ENCODE measurements at places on chromosomes 2 and 18. TPM values are rescaled to one million over a fixed set of nuclear protein-coding genes. Genes with fewer than 3 reads are reported as not detected.

Gene TMEM163
- total RNA-seq, result 0.94 TPM

Gene ESPNL
- total RNA-seq, result 1.4 TPM

Gene DSG4
- total RNA-seq, result not detected

Gene SERPINB3
- 0.11 TPM for total RNA-seq

Gene DHX57
- total RNA-seq, result 30.3 TPM

Gene KCNG3
- 15.5 TPM for total RNA-seq

Gene PRKAG3
- total RNA-seq, result not detected

Gene C2orf42
- 13.1 TPM for total RNA-seq

Gene PROM2
- 11.8 TPM for total RNA-seq

Gene IL37
- total RNA-seq, result not detected

Gene ITGA4
- total RNA-seq, result 2.7 TPM

Gene CPS1
- 9.0 TPM for total RNA-seq

Gene IL36B
- total RNA-seq, result not detected

Gene IL1B
- not detected for total RNA-seq

Gene FSIP2
- total RNA-seq, result 1.9 TPM

DNA sequence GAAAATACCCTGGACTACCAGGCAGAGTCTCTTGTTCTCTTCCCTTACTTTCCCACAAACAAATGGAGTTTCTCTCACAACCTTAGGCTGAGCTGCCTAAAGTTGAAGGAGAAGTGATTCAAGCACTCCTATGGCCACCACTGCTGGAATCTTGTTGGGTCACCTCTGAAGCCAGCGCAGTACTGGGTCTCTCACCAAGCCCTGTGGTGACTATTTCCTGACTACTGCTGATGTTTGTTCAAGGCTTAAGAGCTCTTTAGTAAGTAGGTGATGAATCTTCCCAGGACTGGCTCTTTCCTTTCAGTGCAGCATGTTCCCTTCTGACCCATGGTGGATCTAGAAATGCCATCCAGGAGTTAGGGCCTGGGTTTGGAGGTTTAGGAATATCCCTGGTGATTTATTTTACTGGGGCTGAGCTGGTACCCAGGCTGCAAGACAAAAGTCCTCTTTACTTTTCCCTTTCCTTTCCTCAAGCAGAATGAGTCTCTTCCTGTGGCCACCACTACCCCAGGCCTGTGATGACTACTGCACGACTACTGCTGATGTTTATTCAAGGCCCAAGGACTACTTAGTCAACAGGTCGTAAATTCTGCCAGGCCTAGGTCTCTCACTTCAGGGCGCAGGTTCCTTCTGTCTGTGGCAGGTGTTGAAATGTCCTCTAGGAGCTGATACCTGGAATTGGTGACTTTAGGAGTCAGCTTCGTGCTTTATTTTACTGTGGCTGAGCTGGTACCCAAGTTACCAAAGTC lies 121.8 kb downstream of the SLC4A10 start:
- no peak overlapping the region for H3K4me3 ChIP-seq
- no peaks in the 10 kb centered on the region for H3K27me3 ChIP-seq
- no peak for DNase-seq
- H3K4me1 ChIP-seq, result peaks cover 12% of the 10 kb centered on the region
- no peak overlapping the region for H3K27ac ChIP-seq

DNA sequence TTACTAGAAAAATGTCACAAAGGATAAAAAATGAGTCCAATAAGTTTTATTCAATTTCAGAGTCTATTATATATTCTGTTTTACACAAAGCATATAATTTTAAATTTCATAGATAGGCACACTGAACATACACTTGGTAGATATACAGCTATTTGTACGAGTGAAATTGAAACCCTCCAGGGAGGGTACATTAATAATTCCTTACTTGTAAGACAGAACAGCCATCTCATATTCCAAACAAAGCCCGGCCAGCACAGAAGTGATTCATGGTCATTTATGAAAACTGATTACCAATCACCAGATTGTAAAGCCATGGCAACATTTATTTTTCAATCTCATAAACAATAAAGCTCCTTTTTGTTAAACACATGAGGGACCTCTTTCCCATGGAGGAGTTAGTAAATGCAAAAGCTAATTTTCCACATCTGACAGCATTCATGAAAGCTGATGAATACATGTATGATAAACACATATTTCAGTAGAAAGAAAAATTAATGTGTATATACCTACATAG lies 190.6 kb downstream of the TDRD15 start:
- no peaks in the 10 kb centered on the region for H3K27me3 ChIP-seq
- no peak overlapping the region for H3K27ac ChIP-seq
- DNase-seq, result no peak
- no peak overlapping the region for H3K4me3 ChIP-seq
- H3K36me3 ChIP-seq, result no peaks in the 10 kb centered on the region
- H3K4me1 ChIP-seq, result peaks cover 4% of the 10 kb centered on the region

GRCh38 chr2:136325844-136326331 lies 207.9 kb upstream of the CXCR4 start:
- H3K4me1 ChIP-seq, result peaks cover 54% of the 10 kb centered on the region
- no peaks in the 10 kb centered on the region for H3K36me3 ChIP-seq
- H3K4me3 ChIP-seq, result no peak overlapping the region
- no peak for DNase-seq
- no peaks in the 10 kb centered on the region for H3K27me3 ChIP-seq
- no peak overlapping the region for H3K27ac ChIP-seq

DNA sequence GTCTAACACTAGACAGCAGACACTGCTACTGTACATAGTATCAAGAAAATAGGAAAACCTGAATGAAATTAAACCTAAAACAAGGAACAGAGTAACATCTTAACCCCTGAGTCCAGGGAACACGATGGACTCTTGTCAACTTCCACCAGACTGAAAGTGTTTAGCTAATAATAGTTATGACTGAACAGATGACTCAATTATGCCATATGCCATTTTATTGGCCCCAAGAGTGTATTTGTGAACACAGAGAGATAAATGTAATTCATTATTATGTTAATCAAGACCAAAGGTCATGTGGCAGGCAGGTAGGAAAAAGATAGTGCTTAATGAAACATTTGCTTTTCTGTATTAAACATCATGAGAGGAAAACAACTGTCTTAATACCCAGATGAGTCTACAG lies 58.0 kb downstream of the NYAP2 start:
- peaks cover 3% of the 10 kb centered on the region for H3K36me3 ChIP-seq
- H3K27me3 ChIP-seq, result no peaks in the 10 kb centered on the region
- no peak overlapping the region for H3K4me3 ChIP-seq
- H3K27ac ChIP-seq, result no peak overlapping the region
- H3K4me1 ChIP-seq, result peaks cover 33% of the 10 kb centered on the region

GRCh38 chr2:38146275-38146906 lies 70.4 kb upstream of the CYP1B1 start:
- H3K27me3 ChIP-seq, result no peaks in the 10 kb centered on the region
- no peak overlapping the region for H3K27ac ChIP-seq
- H3K4me1 ChIP-seq, result peaks cover 12% of the 10 kb centered on the region
- no peaks in the 10 kb centered on the region for H3K36me3 ChIP-seq
- no peak overlapping the region for H3K4me3 ChIP-seq
- no peak for DNase-seq

DNA sequence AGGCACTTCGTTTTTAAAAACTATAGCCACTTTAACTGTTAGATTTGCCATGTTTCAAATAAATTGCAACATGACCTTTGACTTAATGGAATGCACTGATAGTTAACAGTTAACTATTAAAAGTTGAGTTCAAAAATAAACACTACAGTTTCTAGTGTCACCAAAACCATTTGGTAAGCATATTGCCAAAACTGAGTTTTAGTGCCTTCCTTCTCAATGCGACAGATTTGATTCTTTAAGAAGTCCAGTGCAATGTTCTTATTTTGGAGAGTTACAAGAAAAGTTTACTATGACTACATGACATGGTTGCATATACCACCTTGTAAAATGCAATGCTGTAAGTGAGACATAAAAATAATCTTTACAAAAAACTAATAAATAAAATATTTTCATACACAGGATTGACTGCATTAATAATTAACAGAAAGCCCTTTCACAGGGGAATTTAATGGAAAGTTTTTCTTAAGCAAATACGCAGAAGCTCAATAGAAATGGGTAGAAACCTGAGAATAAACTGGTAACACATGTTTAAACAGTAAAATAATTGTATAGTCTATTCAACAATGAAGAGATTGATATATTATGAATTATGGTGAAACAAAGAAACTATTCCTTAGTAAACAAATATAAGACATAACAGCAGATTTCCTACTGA lies 53.8 kb downstream of the GRB14 start:
- no peaks in the 10 kb centered on the region for H3K27me3 ChIP-seq
- H3K27ac ChIP-seq, result no peak overlapping the region
- peaks cover 14% of the 10 kb centered on the region for H3K4me1 ChIP-seq
- no peak for DNase-seq
- H3K4me3 ChIP-seq, result no peak overlapping the region

DNA sequence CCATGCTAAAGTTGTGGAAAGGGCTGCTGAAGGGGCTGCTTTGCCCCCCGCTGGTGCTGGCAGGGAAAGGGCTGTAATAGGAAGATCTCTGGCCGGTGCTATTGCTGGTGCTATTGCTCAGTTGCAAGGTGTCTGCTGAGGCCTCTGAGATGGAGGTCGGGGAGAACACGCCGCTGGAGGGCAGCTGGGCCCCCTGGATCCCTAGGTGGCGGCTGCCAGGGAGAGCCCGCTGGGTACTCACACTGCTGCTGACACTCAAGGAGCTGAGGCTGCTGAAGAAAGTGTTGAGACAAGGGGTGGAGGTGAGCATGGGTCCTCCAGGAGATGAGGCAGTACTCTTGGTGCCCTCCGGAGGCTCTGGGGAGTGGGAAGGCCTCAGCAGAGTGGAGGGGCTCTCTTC lies 4.2 kb downstream of the FOXI3 start:
- peaks cover 36% of the 10 kb centered on the region for H3K4me1 ChIP-seq
- DNase-seq, result no peak
- no peak overlapping the region for H3K4me3 ChIP-seq

DNA sequence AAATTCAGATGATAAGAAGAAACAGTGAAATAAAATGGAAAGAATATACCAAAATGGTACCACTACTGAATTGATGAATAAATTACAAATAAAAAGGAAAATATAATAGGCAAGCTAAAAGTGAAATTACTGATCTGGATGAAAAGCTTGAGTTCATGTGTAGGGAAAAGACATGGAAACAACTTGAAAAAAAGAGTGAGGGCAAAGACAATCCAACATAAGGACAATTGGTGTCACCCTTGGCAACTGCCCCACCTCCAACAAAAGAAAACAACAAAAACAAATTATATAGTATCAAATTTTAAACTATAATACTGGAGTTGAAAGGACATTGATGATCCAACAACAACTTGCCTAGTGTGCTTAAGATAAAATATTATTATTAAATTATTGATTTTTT lies 37.6 kb downstream of the PPP1R1C start:
- no peaks in the 10 kb centered on the region for H3K27me3 ChIP-seq
- H3K4me3 ChIP-seq, result no peak overlapping the region
- DNase-seq, result no peak
- H3K4me1 ChIP-seq, result no peaks in the 10 kb centered on the region
- H3K27ac ChIP-seq, result no peak overlapping the region

DNA sequence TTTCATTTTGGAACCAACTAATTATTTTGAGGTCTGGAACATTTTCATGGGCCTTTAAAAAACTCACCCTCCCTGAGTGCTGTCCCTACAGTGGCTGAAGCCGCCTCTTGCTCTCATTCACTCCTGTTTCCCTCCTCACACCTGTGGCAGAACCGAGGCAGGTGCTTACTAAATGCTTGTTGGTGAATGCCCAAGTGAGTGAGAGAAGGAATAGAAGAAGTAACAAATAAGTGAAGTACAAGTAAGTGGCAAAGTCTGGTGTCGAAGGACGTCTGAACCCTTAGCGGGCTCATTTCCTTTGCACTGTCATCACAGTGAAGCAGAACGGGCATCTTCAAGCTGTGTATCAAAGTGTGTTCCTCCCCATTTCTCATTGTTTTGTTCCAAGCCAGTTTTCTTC lies 135.2 kb downstream of the RHBDD1 start:
- no peak for DNase-seq
- no peaks in the 10 kb centered on the region for H3K27me3 ChIP-seq
- no peak overlapping the region for H3K4me3 ChIP-seq

GRCh38 chr2:20241973-20242726 lies 17.2 kb upstream of the SDC1 start:
- H3K36me3 ChIP-seq, result no peaks in the 10 kb centered on the region
- no peaks in the 10 kb centered on the region for H3K27me3 ChIP-seq
- no peak overlapping the region for H3K27ac ChIP-seq
- DNase-seq, result peak; percentile 74
- H3K4me3 ChIP-seq, result peak overlapping the region; percentile 31

- no peak overlapping the region for H3K4me3 ChIP-seq
- peaks cover 61% of the 10 kb centered on the region for H3K36me3 ChIP-seq
- no peaks in the 10 kb centered on the region for H3K4me1 ChIP-seq
Observed at GRCh38 chr2:31694444-31694843, 113.7 kb upstream of the SRD5A2 start.

DNA sequence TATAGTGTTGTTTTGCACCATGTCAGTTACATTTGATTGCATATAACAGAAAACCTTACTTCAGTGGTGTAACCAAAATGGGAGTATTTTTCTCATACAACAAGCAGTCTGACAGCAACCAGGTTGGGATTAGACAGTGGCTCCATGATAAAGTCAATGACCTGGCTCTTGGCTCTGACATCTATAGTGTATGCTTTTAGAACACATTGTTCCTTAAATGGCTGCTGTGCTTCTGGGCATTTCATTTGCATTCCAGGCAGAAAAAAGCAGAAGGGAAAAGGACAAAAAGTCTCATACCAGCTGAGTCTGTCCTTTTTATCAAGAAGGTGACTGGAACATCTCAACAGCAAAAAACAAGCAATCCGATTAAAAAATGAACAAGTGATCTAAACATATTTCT lies 10.2 kb downstream of the MERTK start:
- H3K4me1 ChIP-seq, result peaks cover 39% of the 10 kb centered on the region
- H3K27ac ChIP-seq, result no peak overlapping the region
- no peak overlapping the region for H3K4me3 ChIP-seq

- H3K27me3 ChIP-seq, result no peaks in the 10 kb centered on the region
- H3K4me1 ChIP-seq, result no peaks in the 10 kb centered on the region
- DNase-seq, result no peak
- no peak overlapping the region for H3K27ac ChIP-seq
- peaks cover 5% of the 10 kb centered on the region for H3K36me3 ChIP-seq
Observed at GRCh38 chr18:55166260-55166598, 207.0 kb upstream of the CCDC68 start.

DNA sequence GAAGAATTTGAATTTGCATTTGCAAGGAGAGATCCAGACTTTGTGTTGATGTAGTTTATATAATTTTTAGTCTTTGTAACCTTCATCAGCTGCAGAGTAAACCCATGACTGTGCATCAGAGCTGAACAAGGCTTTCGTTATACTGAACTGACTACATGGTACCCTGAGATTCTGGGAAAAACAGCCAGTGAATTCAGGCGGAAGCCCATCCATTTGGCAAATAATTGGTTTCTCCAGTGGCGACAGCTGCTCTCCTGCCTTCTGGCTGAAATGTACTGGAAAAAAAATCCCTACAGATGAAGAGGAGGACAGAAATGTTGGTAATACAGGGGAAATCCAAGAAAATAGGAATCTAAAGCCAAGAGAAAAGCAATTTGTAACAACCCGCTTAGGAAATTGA lies 657.5 kb upstream of the CDH7 start:
- H3K36me3 ChIP-seq, result no peaks in the 10 kb centered on the region
- H3K27me3 ChIP-seq, result no peaks in the 10 kb centered on the region
- no peak overlapping the region for H3K4me3 ChIP-seq
